ENCODE measurements at places on chromosomes 4 and X.

GRCh38 chr4:122826553-122827257 is at the start of gene FGF2:
Gene FGF2, plus strand, starts transcription at chr4:122826831. Its CDS starts 344 bp downstream, at chr4:122827175.
- DNase-seq, result peak; percentile 83
- no peaks in the 10 kb centered on the region for H3K27me3 ChIP-seq
- H3K4me1 ChIP-seq, result peaks cover 10% of the 10 kb centered on the region
- no peaks in the 10 kb centered on the region for H3K36me3 ChIP-seq
- peak within 1 kb of the TSS; percentile 83 for H3K4me3 ChIP-seq

DNA sequence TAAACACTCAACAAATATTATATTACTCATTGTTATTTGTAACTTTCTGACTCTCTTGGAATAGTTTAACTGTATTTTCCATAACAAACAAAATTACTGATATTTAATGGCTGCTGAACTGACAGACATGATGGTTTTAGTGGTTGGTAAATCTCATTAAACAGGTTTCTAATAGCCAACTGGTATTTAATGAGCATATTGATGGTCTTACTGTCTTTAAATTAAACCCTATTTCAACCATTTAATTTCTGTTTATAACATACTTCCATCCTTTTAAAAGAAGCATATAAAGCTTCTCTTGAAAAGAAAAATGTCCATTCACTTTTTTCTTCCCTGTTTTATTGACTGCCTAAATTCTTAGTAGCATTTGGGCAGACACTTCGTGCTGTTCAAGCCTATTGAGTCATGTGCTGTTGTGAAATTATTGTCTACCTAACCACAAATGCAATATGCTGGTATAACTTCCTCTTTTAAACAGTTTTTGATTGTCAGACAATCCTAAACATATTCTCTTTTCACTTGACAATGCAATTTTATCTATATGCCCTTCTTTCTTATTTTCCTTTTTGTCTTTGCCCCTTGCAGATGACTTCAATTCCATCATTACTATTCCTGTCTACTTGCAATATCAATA is 163.9 kb upstream of the SLC7A11 start:
- H3K36me3 ChIP-seq, result no peaks in the 10 kb centered on the region
- DNase-seq, result no peak
- peaks cover 6% of the 10 kb centered on the region for H3K4me1 ChIP-seq
- no peak overlapping the region for H3K4me3 ChIP-seq
- H3K27ac ChIP-seq, result no peak overlapping the region
- H3K27me3 ChIP-seq, result no peaks in the 10 kb centered on the region

GRCh38 chr4:23235628-23236390 is 543.1 kb downstream of the GBA3 start:
- no peaks in the 10 kb centered on the region for H3K36me3 ChIP-seq
- H3K27me3 ChIP-seq, result no peaks in the 10 kb centered on the region
- no peak overlapping the region for H3K4me3 ChIP-seq
- DNase-seq, result no peak
- H3K4me1 ChIP-seq, result no peaks in the 10 kb centered on the region
- H3K27ac ChIP-seq, result no peak overlapping the region

- DNase-seq, result no peak
Measured at GRCh38 chrX:138858438-138858837, 146.9 kb upstream of the FGF13 start.
